ENCODE measurements at places on chromosomes 5 and 9.

GRCh38 chr9:133429641-133430161 is 7.5 kb downstream of the ADAMTS13 start:
- DNase-seq: peak; percentile 12

DNA sequence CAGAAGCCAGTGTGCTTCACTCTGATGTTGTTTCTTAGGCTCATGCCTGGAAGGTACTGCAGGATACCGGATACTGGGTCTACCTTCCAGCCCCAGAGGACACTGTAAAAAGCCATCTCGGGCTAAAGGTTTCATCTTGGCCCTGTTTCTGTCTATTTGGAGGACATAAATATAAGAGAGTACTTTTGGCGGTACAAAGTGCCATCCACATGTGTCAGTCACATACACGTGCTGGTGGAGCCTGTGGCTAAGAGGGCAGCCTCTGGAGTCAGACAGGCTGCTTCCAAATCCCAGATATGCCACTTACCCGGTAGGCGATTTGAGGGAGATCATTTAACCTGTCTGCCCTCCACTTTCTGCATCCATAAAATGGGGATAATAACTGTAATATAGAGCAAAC is 160.4 kb downstream of the NR3C1 start:
- no peak for DNase-seq

DNA sequence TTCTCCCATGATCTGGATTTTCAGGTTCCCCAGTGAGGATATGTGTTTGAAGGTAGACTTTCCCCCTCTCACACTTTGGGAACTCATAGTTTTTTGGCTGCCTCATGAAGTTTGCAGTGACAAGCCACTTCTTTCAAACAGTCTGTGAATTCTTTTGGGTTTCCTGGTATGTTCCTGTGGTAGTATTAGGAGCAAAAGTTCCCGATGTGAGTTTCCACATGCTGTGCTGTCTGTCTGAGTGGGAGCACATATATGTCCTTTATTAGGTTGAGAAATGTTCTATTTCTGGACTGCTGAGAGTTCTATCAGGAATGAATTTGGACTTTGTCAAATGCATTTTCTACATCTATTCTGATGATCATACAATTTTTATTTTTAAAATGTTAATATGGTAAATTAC is 273.2 kb upstream of the TARS1 start:
- no peak for DNase-seq

GRCh38 chr9:78171651-78172050 is 64.2 kb upstream of the CEP78 start:
- DNase-seq: no peak

GRCh38 chr5:56540266-56540665 is 275.1 kb upstream of the MAP3K1 start:
- no peak for DNase-seq

DNA sequence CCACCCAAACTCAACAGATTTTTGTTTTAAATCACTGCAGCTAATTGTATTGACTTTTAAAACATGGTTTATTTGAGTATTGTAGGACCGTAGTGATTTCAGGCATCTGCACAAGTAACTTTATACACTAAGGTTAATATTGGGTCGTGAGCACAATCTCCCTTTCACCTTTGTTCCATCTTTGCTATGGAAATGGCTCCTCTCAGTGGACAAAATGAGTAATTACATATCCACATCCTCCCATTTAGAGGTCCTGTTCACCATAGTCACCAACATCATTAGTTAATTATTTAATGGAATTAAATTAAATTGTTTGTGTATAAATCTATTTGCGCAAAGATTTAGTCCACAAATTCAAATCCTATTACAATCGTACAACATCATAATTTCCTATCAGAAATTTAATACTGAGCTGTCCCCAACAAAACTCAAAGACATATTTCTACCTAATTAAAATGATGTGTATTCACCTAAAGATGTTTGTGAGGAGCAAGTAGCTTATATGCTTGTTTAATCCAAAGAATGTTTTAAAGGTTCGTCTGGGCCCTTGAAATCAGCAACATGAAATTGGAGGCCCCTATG is 173.0 kb upstream of the DAPK1 start:
- no peak for DNase-seq

DNA sequence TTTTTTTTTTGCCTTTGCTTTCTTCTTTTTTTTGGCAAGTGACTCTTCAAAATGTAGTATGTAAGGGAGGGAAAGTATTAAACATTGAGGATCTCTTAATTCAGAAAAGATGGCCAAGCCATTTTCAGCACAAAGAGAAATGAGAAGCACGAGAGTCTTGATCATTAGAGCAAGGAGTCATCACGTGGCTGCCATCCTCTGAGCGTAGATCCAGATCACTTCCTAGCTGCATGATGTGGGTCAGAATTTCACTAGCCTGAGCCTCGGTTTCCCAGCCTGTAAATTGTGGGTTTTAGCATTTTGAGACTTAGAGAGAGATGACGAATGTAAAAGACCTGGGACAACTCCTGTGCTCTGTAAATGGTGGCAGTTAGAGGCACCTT is 312.9 kb downstream of the ARHGEF28 start:
- DNase-seq: no peak

DNA sequence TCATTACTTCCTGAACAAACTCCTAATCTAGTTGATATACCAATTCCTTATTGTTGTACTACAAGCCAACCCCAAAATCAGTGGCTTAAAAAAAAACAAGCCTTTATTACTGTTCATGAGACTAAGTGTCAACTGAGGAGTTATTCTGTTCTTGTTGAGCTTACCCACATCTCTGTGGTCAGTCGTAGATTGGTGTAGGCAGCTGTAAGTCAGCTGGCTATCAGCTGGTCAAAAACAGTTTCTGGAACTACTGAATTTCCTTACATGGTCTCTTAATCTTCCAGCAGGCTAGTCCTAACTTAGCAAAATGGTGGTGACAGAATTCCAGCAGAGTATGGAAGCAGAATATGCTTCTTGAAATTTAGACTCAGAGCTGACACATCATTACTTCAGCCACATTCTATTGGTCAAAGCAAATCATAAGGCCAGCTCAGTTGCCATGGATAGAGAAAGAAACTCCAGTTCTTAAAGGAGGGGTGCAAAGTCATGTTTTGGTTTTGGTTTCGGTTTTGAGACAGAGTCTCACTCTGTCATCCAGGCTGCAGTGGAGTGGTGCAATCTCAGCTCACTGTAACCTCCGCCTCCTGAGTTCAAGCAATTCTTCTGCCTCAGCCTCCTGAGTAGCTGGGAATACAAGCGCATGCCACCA is 386.1 kb upstream of the MPDZ start:
- DNase-seq: no peak

DNA sequence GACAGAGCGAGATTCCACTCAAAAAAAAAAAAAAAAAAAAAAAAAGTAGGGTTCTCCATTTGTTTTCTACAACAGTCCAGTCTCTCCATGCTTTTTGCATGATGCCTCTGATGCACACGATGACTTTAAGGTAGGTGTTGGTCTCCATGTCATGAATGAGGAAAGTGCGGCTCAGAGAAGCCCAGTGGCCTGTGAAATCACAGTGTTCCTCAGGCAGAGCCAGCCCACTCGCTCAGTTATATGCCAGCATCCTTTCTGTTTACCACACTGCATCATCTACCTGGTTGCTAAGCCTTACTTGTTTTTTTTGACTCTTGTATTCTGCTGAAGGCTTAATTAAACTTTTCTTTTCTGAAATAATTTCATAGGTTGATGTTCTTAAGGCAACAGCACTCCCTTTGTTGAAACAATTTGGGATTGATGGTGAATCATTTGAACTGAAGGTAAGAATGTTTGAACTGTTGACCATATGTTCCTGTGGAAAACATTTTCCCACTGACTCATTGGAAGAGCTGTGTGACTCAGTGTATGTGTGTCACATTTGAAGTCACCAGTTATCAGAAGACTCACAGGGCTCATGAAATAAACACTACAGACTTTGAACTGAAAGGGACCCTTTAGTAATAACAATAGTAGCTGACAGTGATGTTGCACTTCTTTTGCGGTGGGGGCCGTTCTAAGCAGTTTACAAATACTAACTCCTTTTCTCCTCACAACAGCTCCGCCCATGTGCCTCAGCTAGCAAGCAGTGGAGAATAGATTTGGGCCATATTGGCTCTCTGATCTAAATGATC is 40.2 kb downstream of the RCL1 start:
- no peak for DNase-seq

GRCh38 chr5:78920604-78921003 is 64.5 kb downstream of the ARSB start:
- no peak for DNase-seq

DNA sequence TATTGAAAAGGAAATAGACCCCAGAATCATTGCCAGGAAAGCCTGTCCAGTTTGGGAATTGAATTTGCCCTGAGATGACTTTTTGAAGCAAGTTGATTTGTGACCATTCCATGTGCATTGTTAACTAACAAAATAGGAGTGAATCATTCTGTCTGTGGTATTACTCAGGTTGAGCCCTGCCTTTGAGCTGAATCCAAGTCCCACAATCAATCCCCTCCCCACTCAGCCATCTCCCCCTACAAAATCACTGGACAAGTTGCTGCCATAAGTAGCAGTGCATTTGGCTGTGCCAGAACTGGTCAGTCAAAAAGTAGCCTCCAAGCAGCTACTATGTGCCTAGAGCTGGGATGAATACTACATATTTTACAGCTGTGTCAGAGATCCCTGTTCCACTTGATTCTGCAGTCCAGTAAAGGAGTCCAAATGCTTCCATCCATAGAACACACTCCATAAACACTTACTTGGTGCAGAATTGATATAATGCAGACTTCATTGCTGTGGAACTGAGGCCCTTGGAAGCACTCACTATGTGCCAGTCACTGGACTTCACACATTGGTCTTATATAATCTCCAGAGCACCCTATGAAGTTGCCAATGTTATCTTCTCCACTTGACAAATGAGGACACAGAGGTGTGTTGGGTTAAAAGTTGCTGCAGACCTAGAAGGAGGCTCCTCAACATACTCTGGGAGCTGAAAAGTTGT is 96.1 kb downstream of the ZNF462 start:
- DNase-seq: no peak

DNA sequence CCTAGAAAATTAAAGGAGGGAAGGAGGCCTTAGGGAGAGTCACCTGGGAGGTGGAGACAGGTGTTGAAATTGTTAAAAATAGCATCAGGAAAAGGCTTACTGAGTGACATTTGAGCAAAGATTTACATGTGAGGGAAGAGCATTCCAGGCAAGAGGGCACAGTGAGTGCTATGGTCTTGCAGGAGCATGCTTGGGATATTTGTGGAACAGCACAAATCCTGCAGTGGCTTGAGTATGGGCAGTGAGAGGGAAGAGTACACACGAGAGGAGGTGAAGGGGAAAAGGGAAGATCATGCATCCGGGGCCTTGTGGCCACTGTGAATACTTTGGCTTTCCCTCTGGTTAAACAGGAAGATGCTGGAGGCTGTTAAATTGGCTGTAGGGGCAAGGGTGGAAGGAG is 36.6 kb downstream of the ACER2 start:
- no peak for DNase-seq

GRCh38 chr9:135034106-135034505 is 53.4 kb upstream of the OLFM1 start:
- no peak for DNase-seq

DNA sequence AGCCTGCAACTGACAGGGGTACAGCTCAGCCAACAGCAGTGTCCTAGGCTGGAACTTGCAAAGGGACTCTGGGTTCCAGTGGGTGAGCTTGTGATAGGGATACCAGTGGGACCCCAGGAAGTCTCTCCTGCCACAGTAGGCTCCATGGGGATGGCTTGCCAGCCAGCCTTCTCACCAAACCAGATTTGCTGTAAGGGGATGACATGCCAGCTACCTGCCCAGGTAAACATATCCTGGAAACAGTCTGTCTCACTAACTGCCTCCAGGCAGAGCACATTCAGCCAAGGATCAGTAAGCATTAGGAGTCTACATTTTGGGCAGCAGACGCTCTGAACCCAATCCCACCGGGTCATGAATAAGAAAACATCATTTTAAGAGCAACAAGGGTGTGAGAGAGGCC is 49.9 kb downstream of the SIL1 start:
- no peak for DNase-seq

GRCh38 chr5:176152191-176152929 is 85.9 kb upstream of the SIMC1 start:
- no peak for DNase-seq

DNA sequence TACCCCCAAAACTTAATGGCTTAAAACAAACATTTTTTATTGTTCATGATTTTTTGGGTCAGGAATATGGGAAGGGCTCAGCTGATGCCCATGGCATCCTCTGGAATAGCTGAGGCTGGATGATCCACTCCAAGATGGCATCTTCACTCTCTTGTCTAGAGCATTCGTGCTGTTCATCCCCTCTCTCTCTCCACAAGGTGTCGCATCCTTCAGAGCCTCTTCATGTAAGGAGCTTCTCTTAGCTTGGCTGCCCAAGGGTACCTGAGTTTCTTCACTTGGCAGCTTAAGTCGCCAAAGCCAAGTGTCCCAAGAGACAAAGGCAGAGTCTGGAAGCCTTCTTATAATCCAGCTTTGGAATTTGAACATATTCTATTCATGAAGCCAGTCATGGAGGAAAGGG is 294.7 kb downstream of the CHSY3 start:
- DNase-seq: no peak

- DNase-seq: no peak
Measured at GRCh38 chr9:21481470-21482056, 550 bp downstream of the IFNE start.

- DNase-seq: no peak
Measured at GRCh38 chr5:61626639-61627282, 294.7 kb downstream of the ZSWIM6 start.

DNA sequence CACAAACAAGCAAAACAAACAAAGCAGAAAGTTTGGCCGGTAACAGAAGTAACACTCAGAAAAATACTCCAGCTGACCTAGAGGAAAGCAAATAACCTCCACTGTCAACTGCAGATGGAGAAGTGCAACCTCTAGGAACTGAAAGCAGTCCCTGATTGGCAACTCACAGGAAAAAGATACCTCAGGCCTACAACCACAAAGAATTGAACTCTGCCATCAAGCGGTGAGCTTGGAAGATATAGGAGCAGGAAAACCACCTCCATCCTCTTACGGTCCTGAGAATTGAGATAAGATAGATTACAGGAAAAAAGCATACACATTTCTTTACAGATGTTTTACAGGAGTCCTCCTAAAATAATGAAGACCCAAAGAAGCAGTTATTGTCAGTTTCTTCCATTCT is 184.5 kb downstream of the PDZD2 start:
- no peak for DNase-seq

- DNase-seq: no peak
Measured at GRCh38 chr5:173726846-173727557, 110.6 kb upstream of the BOD1 start.

- no peak for DNase-seq
Measured at GRCh38 chr9:132384376-132384775, 22.3 kb downstream of the TTF1 start.

- DNase-seq: no peak
Measured at GRCh38 chr5:43926923-43927322, 323.9 kb downstream of the NNT start.

DNA sequence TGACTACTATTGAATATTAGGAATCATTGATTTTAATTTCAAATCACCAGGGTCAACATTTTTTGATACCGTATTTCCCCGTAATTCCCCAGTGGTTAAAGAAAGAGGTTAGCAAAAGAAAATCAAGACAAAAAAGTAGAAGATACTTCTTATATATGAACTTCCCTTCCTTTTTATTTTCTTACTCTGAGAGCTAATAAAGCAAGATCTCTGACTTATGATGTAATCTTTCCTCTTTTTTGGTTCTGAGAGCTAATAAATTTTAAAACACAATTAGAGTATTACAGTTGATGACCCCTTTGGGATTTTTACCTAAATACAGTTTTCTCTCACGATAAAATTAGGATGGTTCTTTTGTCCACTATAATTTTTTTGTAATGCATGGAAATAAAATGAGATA is 9.2 kb upstream of the FYB1 start:
- no peak for DNase-seq

Measured in activated CD4-positive, alpha-beta T cell treated with anti-CD3 and anti-CD28 coated beads, Interleukin-2, amount 50 U/mL, for 1 hour (primary cell).